ENCODE measurements at places on chromosomes 12 and 14.

GRCh38 chr12:113889076-113889475 lies 77.0 kb downstream of the RBM19 start:
- DNase-seq, result no peak

DNA sequence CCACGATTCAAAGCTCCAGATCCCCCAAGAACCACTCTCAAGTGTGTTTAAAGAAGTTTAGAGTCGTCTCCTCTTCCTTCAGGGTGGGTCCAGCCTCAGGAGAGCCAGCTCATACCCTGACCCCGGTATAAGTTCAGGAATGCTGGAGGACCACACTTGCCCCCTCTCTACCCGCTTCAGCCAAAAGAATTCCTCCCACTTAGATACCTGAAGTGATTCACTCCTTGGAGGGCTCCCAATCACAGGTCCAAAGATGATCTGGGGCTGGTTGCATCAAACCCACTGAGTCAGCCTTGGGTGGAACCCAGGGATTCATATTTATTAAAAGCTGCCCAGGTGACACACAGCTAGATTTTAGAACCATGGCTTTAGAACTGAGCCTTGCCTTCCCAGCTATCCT lies 133.5 kb upstream of the PARP11 start:
- no peak for DNase-seq

GRCh38 chr12:45329238-45329637 lies 113.3 kb downstream of the ANO6 start:
- DNase-seq, result no peak

- DNase-seq, result no peak
Observed at GRCh38 chr14:88823968-88824313, 510 bp upstream of the TTC8 start.

GRCh38 chr12:126726481-126727217 lies 1540.3 kb upstream of the TMEM132C start:
- no peak for DNase-seq

DNA sequence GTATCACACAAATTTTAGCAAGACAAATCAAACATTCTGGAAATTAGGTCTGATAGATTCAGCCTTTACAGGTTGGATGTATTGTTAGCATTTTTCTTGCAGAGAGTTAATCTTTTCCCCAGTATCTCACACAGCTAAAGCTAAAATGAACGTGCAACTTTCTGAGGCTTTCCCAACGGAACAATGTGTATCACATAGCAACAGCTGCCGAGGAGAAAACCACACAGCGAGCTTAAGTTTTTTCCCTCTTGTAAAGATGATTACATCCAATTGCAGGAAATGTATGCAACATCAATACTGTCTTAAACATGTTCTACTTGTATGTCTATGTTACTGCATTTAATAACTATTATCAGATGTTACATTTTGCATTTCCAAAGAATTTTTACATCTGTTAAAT lies 182.2 kb downstream of the CCDC59 start:
- DNase-seq, result no peak

- no peak for DNase-seq
Observed at GRCh38 chr12:56256326-56256960, 1.7 kb downstream of the ANKRD52 start.

DNA sequence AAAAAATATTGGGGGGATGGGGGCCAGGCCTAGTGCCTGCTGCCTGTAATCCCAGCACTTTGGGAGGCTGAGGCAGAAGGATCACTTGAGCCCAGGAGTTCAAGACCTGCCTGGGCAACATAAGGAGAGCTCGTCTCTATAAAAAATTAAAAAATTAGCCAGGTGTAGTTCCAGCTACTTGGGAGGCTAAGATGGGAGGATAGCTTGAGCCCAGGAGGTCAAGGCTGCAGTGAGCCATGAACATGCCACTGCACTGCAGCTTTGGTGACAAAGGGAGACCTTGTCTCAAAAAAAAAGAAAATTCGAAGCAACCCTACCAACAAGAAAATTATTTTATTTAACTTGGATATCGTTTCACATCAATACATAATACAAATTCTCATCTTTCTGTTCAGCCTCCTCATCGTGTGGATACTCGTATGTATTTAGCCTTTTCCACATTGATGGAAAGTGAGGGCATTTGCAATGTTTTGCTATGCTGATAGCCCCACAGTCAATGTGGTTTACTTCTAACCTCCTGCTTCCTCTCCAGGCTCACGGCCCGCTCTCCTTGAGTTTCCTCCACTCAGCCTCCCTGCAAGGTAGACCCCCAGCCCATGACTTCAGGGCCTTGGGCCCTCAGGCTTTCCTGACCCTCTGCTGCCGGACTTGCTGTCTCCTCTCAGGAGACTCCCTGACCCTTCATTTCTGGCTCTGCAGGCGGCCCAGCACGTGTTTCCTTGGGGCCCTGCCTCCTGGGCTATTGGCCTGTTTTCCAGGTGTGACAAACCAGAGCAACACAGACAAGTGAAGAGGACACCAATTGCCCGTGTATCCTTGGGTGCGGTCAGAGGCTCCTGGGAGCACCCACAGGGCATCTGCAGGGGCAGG lies 54.8 kb downstream of the NFKBIA start:
- no peak for DNase-seq

DNA sequence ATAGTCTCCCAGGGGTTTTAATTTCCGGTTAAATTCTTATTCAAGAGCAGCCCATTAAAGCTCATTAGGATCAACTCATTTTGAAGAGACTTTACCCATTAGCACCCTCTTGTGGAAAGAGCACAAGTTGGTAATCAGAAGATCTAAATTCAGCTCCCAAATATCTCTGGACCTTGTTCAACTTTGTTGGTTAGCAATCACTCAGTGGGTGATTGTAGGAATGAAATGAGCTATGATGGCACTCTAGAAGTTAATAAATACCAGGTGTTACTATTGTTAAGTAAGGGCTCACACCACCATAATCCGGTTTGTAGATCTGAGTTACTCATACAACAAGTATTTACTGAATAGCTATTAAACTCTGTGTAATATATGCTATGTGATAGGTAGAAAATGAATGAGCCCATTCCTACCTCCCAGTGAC lies 42.9 kb downstream of the TRIP11 start:
- no peak for DNase-seq

- no peak for DNase-seq
Observed at GRCh38 chr12:19014240-19014639, 115.3 kb upstream of the PLEKHA5 start.

DNA sequence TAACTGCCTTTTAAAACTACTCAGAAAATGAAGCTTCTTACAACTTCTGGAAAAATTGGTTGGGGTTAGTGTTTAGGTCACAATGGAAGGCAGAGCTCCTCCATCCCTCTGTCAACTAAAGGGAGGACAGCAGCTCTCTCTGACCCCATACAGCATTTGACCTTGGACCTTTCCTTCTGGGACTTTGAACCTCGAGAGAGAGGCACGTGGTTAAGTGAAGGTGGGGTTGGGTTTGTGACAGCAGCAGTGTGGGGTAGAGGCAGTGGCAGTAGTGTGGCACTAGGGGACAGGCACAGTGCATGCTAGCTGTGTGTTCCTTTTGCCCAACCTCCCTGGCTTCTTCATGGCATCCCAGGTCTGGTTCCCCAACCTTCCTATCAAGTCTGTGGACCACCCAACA lies 9.4 kb upstream of the C12orf75 start:
- no peak for DNase-seq

DNA sequence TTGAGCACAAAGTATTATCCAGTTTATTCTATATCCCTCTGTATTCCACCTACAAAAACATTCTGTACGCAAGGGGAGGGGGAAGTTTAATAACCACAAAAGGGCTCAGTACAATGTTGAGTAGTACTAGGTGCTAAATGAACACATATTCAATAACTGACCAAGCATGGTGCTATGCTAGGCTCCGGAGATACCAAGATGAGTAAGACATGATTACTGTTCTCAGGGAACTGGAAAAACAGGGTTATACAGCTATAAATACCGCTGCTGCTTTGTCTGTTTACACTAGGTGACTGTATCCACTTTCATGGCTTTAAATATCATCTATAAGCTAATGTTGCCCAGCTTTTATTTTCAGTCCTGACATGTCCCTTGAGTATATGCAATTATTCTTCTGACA lies 135.8 kb downstream of the INSM2 start:
- DNase-seq, result no peak

DNA sequence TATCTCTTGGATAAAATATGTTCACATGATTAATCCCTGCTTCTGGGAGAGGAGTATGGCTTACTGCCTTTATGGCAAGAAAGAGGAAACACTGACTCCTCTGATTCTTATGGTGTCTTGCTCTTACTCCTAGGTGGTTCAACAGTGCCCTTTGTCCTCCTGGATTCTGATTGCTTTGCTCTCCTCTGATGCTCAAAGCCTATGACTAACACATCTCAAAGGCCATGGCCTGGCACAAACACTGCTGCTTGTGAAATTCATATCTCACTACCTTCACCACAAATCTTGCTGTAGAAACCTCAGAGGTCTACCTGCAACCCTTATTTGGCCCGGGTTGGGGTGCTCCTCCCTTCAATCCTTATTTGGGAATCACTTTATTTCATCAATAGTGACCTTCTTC lies 217.2 kb downstream of the C12orf50 start:
- DNase-seq, result no peak

GRCh38 chr14:54278087-54278486 lies 118.7 kb upstream of the CDKN3 start:
- no peak for DNase-seq

- DNase-seq, result no peak
Observed at GRCh38 chr14:75595226-75595625, 16.8 kb downstream of the FLVCR2 start.

GRCh38 chr12:122413516-122414404 lies 8.7 kb downstream of the CLIP1 start:
- DNase-seq, result no peak

GRCh38 chr12:48999371-49000131 lies at the start of gene DDN:
Gene DDN (minus strand): TSS chr12:48999375. CDS start chr12:48999287, 88 bp downstream.
- DNase-seq, result peak; percentile 62

DNA sequence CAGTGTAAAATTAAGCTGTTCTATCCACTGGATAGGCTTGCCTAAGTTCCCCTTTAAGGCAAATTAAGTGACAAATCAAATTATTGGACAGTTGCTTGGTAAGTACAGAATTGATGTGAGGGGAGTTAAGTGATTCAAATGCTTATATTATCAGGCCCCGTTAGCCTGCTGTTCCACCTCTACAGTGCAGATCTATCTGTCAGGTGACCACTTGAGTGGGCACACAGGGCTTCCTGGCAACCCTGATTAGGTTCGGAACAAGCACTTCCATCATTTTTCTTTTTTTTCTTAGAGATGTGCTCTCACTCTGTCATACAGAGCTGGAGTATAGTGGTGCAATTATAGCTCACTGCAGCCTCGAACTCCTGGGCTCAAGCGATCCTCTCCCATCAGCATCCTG lies 453.8 kb downstream of the RAD51B start:
- DNase-seq, result no peak

- no peak for DNase-seq
Observed at GRCh38 chr12:77489331-77489970, 341.2 kb upstream of the NAV3 start.

- DNase-seq, result no peak
Observed at GRCh38 chr12:43655586-43655985, 103.0 kb downstream of the PUS7L start.

- no peak for DNase-seq
Observed at GRCh38 chr12:127556231-127556886, 710.6 kb upstream of the TMEM132C start.

- no peak for DNase-seq
Observed at GRCh38 chr12:6614513-6615172, 7.5 kb upstream of the CHD4 start.

GRCh38 chr12:43069768-43070221 lies 480.2 kb upstream of the PRICKLE1 start:
- DNase-seq, result no peak

- no peak for DNase-seq
Observed at GRCh38 chr12:91622037-91622436, 439.4 kb upstream of the DCN start.

GRCh38 chr14:102262929-102263462 lies 42.0 kb downstream of the MOK start:
- DNase-seq, result no peak

DNA sequence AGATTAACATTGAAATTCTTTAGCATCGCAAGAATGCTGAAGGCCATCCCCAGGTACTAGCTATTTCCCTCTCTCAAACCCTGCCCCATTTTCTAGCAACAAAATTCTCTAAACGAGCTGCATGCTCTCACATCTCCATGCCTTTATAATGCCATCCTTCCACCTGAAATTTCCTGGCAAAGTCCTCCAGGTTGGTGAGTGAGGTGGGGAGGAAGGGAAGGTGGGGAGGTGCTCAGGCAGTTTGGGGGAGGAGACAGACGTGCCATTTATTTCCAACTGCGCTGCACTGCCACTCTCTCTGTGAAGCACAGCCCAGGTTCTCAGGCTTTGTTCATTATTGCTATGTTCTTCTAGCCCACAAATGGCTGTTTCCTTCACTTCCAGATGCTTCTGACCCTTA lies 208.4 kb downstream of the PAWR start:
- no peak for DNase-seq
